ENCODE measurements at places on chromosomes 6 and 20.

DNA sequence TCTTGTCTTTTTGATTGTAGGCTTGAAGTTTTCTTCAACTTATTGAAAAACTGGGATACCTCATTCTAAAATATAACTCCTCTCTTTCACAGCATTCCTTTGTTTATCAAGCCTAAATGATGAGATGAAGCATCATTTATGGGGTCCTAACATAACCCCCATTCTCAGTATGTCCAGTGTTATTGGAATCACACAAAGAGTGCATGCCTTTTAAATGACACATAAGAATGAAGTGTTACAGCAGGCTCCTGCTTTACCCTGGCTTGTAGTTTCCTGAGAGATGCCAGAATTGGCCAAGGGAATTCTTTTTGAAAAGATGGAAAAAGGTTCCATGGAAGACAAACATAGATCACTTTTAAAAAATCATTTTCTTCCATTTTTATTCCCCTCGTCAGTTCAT lies 502.4 kb downstream of the BCKDHB start:
- DNase-seq: no peak

GRCh38 chr20:47951521-47951971 lies 166.3 kb upstream of the SULF2 start:
- no peak for DNase-seq

- DNase-seq: no peak
Observed at GRCh38 chr20:24879875-24880274, 69.2 kb upstream of the CST7 start.

GRCh38 chr20:4018023-4018748 lies 2.8 kb upstream of the RNF24 start:
- no peak for DNase-seq

All from activated T-cell treated with anti-CD3 and anti-CD28 coated beads, Interleukin-2, amount 50 U/mL, for 1 hour (primary cell).